ENCODE measurements at places on chromosomes 12 and 14. TPM values are rescaled to one million over a fixed set of nuclear protein-coding genes. Genes with fewer than 3 reads are reported as not detected.

Gene GLS2
- total RNA-seq = 251 TPM

Gene CD9
- 21.2 TPM for total RNA-seq

Gene EFS
- 0.68 TPM for total RNA-seq

Gene IFNG
- total RNA-seq = 0.63 TPM

Gene PPM1H
- 8.0 TPM for total RNA-seq

Gene RFX4
- total RNA-seq = not detected

Gene NRL
- 3.5 TPM for total RNA-seq

Gene ACOT6
- total RNA-seq = 1.6 TPM

Gene PLCZ1
- total RNA-seq = not detected

Gene MYF6
- not detected for total RNA-seq

Gene CABP1
- 0.10 TPM for total RNA-seq

Gene SLC25A21
- 0.25 TPM for total RNA-seq

Gene MDGA2
- not detected for total RNA-seq

Gene CLEC9A
- not detected for total RNA-seq

Gene PRPH
- not detected for total RNA-seq

Gene TRPV4
- total RNA-seq = 6.7 TPM

Gene EIF2B1
- total RNA-seq = 23.9 TPM

Gene ACRBP
- total RNA-seq = 3.2 TPM

Gene LMNTD1
- total RNA-seq = not detected

Gene TESPA1
- total RNA-seq = 0.45 TPM

Gene FAM90A1
- total RNA-seq = not detected

Gene NAB2
- total RNA-seq = 12.9 TPM
